Activated T-cell treated with anti-CD3 and anti-CD28 coated beads, Interleukin-2, amount 50 U/mL, for 4 hours (primary cell): ENCODE measurements at places on chromosomes 2 and 18. TPM values are rescaled to one million over a fixed set of nuclear protein-coding genes. Genes with fewer than 3 reads are reported as not detected.

- DNase-seq: no peak
Observed at GRCh38 chr2:177282181-177282641, 17.7 kb upstream of the NFE2L2 start.

- no peak for DNase-seq
Observed at GRCh38 chr2:10283106-10284062, 19.3 kb upstream of the HPCAL1 start.

Gene NBEAL1
- total RNA-seq: 5.0 TPM

Gene PLA2R1
- total RNA-seq: 0.03 TPM

DNA sequence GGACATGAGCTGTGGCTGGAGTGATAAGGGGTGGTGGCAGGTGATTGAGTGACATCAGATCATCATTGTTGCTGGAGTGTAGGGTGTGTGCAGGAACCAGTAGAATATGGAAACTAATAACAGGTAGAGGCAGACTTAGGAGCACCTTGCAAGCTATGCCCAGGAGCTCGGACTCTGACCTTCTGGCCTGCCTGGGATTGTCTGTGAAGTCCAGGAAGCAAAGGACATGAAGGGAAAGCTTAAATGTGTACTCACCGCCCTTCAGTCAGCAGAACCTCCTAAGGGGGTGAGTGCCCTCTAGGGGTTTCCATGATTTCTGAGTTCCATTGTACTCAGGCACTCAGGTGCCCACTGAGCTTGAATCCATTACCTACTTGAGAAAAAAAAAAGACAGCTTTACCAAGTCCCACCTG, 104.2 kb downstream of the CRIM1 start:
- no peak for DNase-seq

DNA sequence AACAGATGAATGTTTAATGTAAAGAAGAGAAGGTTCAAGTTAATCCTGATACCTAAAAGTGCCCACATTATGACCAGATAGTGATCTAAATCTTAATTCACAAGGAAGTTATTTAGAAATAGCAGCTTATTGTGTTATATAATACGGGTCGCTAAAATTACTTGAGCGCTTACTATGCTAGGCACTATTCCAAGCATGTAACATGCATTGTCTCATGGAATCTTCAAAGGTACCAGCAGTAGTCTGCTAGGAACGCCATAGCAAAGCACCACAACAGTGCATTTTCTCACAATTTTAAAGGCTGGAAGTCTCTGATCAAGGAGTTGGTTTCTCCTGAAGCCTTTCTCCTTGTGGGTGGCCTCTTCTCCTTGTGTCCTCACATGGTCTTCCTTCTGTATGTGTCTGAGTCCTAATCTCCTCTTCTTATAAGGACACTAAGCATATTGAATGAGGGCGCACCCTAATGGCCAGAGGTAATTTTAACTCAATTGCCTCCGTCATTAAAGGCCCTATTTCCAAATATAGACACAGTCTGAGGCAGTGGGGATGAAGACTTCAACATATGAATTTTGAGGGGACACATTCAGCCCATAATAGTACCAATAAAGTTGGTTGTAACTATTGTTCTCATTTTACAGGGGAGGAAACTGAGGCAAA, 118.4 kb downstream of the LRRC30 start:
- DNase-seq: no peak

Gene SPEG
- 0.74 TPM for total RNA-seq

Gene FER1L5
- total RNA-seq: not detected

GRCh38 chr2:120886534-120887319, 151.1 kb downstream of the GLI2 start:
- DNase-seq: no peak
